ENCODE measurements at places on chromosomes 4 and X.
A peak's percentile ranks its signal among the peaks of the same experiment; 100 is the strongest.

DNA sequence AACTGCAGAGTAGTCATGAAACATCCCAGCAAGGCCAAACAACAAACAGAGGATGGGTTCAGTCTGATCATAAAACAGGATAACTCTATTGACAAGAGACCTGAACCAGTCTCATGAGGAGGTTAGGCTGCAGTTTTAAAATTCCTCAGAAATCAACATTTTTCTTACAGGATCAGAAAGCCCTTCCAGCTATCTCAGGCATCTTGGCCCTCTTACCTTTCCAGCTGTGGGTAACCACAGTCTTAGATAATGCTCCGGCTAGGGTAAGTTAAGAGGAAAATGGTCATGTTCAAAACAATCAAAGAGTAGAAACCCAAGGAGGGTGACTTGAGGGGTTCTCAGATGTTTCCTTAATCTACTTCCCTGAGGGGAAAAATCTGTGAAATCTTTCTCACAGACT, 5.1 kb downstream of the CTSO start:
- no peak for DNase-seq

DNA sequence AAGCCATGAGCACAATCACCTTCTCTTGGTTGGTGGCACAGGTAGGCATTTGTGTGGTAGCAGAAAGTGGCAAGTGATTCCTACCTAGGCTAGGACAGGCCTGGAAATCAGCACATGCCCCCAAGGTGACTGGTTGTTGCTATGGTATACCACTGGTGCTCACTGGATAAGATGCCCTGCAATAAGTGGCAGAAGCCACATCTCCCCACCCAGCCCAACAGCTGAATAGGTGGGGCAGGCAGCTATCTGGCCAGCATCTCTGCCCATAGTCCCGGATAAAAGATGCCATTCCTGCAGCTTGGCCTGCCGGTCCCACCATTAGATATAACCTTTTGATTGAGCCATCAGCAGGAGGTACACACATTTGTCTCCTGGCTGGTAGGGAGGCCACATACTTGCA, 21.1 kb downstream of the AMER1 start:
- DNase-seq: peak; percentile 1

DNA sequence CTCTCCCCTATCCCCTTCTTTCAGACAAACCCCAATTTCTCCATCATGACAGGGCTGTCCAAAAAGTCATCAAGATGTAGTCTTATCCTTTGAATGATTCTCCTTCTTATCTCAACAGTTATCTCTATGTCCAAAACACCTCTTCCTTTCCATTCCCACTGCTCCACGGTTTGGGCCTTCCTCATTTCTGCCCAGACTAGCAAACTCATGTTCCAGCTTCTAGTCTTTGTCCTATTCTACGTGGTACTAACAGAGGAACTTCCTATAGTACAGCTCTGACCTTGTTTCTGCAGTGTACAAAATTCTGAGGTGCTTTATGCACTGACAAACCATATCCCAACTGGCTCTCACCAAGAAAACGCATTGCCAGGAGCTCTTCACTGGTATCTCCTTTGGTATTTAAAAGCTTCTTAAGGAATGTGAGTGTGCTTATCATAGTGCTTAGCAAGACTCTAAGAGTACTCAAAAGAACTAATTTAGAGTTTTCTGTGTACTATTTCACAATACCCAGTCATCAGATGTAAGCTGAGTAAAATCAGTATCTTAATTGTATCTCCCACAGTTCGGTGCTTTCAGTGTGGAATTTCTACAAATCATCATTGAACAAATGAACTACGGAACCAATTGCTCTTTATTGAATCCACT, 65.5 kb downstream of the MAML3 start:
- DNase-seq: no peak

GRCh38 chr4:206054-206453, 81.8 kb downstream of the ZNF718 start:
- no peak for DNase-seq

DNA sequence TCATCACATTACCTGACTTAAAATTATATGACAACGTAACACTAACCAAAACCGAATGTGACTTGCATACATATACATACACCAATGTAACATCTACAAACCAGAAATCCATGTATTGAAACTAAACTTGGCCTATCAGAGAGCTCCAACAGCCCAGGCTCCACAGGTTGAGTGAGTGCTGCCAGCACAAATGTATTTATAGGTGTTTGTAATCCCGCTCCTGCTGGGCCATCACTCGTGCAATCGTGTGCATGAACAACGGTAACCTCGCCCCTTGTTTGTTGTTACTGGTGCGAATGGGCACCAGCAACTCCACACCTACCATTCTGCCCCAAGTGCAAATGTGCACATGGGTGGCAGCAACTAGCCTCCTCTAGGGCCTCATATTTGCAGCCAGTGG, 285.7 kb upstream of the ZCCHC13 start:
- no peak for DNase-seq

DNA sequence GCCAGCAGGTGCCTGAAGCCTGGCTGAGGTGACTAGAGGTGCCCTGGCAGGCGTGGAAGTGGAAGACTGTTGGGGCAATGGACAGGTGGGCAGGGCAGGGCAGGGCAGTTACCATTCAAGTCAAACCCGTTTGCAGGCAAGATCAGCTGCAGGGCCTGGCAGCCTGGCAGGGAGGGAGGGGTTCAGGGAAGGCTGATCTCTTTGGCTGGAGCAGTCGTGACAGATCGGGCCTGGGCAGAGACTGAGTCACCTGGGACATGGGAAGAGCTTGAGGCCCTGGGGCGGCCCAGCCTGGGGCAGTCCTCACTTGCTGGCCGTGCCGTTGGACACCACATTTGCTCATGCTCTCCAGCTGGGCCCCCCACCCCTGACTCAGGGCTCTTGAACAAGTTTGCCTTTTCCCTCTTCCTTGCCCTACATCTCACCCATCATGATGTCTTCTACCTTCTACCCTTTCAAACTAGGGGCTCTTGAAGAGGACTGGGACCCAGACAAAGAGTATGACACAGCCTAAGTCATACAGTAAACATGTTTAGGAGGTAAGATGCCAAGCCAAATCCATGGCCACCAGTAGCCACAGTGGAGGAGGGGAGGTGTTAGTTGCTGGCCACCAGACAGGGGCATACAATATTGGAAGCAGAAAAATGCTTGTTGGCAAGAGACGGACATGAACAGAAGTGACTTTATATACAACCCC, 2.0 kb upstream of the ZNF185 start:
- DNase-seq: no peak

- DNase-seq: peak; percentile 24
These were observed 23.7 kb downstream of the PLS3 start for GRCh38 chrX:115584696-115585095.

DNA sequence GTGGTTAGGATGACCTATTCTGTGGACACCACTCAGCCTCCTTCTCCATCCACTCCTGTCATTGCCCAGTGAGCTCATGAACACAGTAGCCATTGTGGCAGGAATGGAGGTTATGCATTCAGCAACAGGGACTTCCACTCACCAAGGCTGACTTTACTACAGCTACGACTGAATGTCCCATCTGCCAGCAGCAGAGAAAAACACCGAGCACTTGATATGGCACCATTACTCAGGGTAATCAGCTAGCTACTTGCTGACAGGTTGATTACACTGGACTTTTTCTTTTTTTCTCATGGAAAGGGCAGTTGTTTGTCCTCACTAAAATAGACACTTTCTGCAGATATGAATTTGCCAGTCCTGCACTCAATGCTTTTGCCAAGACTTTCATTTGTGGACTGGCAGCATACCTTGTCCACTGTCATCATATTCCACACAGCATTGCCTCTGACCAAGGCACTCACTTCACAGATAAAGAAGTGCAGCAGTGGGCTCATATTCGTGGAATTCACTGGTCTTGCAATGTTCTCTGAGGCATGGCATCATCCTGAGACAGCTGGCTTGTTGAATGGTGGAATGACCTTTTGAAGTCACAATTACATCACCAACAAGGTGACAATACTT, 37.3 kb upstream of the UGT2B4 start:
- DNase-seq: no peak

- DNase-seq: no peak
These were observed 56.4 kb downstream of the PGRMC1 start for GRCh38 chrX:119292445-119292844.

DNA sequence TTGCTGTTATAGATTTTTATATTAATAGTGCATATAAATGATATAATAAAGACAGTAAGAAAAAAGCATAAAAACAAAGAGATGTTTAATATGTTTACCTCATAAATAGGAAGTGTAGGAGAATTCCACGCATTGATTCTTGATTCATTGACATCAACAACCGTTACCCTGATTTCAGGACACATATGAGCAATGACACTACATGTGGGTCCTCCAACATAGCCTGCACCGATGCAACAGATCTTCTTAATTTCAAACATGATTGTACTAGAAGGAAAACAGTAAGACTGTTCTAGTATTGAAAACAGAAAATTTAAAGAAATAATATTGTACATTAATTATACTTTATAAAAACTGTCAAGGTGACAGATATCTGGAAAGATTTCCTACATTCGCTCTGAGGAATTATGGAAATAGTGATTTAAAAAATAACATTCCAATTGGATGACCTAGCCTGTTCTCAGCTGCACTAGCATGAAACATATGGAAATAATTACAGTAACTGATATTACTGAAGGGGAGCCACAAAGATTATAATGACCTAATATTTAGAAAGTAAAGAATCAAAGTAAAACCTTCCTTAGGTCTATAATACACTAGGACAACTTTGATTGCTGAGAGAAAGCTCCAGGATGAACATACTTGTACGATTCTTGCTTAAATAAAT, 5.9 kb downstream of the UGDH start:
- no peak for DNase-seq

GRCh38 chr4:54268151-54268550, 39.1 kb downstream of the PDGFRA start:
- no peak for DNase-seq

DNA sequence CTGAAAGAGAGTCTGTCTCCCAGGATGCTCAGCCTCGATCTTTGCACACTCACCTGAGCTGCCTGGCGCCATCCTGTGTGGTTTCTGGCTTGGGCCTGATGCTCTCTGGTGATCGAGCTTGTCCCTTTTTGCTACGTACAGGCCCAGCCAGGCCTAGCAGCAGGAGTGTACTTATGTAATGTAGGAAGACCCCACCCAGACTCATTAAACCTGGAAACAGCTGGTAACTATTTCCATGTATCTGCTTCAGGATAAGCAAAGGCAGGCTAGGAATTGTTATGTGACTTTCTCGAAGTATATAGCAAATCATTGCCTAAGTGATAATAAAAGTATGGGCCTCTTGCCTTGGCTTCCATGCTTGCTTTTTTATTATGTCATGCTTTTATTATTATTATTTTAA, 18.6 kb upstream of the ARSJ start:
- DNase-seq: no peak

DNA sequence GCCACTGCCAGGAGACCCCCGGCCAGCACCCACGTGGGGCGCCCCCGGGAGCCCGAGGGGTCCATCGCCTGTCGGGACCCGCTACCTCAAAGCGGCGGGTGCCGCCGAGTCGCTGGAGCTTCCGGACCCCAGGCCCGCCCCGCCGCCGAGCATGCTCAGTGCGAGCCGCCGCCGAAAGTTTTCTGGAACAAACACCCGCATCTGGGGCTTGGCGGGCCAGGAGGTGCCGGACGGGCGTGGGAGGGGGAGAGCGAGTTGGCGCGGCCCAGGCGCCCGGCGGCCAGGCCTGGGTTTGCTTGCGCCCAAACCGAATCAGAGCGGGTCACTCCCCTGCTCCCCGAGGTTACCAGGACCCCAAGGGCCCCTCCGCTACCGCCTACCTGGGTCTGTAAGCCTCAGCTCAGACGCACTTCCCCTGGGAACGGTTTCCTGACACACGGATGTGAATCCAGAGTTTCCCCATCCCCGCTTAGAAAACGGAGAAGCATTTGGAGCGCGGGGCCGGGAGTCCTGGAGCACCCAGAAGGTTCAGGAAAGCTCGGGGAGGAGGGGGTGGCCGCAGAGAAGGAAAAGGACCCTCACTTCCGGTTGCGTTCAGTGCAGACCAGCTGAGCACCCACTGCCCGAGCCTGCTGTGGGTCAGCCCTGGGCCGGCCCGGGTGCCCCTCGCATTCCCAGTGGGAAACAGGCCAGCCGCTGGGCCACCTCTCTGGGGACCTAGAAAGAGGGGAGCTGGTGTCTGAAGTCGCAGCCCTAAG, at the start of gene EVC2:
TSS of gene EVC2 (minus strand) at position 111 of the 758 bp plus-strand sequence. CDS start at position 65, 46 bp downstream.
- DNase-seq: no peak

- DNase-seq: no peak
These were observed 174.3 kb upstream of the SFRP2 start for GRCh38 chr4:153963216-153963615.

DNA sequence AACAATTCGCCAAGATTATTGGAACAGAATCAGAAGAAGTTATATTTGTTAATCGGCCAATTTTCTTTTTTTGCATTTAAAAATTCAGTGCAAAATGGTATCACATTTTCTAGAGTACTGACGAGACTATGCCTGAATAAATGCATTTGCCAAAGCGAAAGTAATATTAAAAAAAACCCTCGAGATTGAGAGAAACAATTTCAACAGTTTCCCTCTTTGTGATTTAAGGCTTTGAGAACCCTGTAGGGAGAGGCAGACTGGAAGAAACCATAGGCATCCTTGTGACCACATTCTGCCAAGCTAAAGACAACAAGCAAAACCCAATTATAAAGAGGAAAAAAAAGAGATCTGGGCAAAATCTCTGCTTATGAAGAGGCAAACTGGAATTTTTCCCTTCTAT, 218.1 kb upstream of the GK2 start:
- no peak for DNase-seq

GRCh38 chrX:16039834-16040233, 83.5 kb upstream of the GRPR start:
- DNase-seq: no peak

DNA sequence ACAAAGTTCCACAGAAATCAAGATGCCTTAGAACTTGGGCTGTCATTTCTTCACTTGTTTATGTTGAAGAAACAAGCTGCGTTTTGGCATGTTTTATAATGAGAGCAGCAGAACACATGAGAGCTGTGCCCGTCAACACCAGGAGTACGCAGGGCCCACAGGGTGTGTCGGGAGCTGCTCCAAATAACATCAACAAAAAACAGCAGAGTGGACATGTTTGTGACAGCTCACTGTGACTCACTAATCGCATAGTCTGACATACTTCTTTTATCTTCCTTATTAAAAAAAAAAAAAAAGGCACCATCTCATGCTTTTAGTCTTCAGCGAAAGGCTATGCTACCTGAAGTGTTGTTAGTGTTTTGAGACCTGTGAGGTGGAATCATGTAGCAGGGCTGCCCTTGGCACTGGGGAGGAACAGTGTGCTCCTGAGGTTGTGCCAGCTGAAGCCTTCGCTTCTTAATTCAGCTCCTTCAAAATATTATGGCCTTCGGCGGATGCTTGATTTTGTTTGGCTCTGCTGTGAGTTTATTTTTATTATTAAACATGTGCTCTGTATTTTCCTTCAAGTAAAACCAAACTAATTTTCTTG, 32.8 kb downstream of the FHDC1 start:
- DNase-seq: no peak

- peak; percentile 28 for DNase-seq
These were observed 1.4 kb downstream of the PDZD4 start for GRCh38 chrX:153828723-153829548.

- DNase-seq: no peak
These were observed 100.8 kb downstream of the BEND2 start for GRCh38 chrX:18119856-18120255.

GRCh38 chr4:31045724-31046318, 325.7 kb downstream of the PCDH7 start:
- no peak for DNase-seq

GRCh38 chr4:99612704-99613103, 38.1 kb downstream of the MTTP start:
- no peak for DNase-seq
